ENCODE measurements at places on chromosomes 2 and 18.
A peak's percentile ranks its signal among the peaks of the same experiment; 100 is the strongest.

- DNase-seq: no peak
Observed at GRCh38 chr2:197007716-197008628, 81.5 kb upstream of the PGAP1 start.

- no peak for DNase-seq
Observed at GRCh38 chr18:73249030-73249429, 381.2 kb upstream of the NETO1 start.

DNA sequence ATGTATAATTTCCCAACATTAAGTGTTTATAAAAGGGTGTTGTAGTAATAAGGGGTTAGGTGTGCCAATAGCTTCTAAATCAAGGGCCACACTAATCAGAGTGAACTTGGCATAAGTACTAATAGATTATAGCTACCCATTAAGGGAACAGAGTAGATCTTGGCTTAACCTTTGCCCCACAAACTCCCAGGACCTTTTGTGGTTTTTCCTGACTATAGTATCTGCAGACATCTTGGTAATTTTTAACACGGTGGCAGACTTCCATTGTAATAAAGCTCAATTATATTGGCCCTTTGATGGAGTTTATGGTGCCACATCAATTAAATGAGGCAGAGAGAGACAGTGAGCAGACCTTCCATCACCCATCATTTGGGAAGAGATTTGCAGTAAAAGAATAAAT is 358.5 kb upstream of the HNRNPA3 start:
- DNase-seq: no peak

- DNase-seq: no peak
Observed at GRCh38 chr2:12990523-12990922, 273.8 kb downstream of the TRIB2 start.

GRCh38 chr2:100018341-100019193 is 123.8 kb downstream of the AFF3 start:
- no peak for DNase-seq

DNA sequence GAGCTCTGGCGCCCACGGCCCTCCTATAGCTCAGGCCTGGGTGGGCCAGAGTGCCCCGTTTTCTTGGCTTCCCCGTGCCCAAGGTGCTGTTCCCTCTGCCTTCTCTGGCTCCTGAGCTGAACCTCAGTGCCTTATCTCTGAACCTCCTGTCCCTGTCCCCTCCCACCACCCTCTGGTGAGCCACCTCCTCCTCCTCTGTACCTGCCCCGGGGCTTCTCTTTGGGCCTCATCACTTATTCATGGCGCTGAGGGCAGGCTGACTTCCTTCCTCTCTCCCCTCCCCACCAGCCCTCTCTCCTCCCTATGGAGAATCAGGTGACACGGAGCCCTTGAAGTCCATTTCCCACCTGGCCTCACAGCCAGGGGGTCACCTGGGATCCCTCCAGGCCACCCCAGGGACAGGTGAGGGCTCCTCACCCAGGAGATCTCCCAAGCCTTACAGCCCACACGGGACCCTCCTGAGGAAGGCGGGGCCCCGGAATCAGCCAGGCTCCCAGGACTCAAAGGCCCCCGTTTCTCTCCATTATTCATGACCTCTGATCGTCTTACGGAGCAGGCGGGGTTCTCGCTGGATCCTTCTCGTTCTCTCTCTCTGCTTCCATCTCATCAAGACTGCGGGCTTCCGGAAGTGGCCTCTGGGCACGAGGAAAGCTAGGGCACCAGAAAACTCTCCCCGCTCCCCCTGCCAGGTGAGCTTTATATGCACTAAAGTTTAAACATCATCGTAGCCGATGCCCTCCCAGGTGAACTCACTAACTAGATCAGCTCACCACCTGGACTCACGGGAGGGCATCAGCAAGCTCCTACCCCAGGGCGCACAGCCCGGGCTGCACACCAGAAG is at the start of gene LOXHD1:
Gene LOXHD1 (minus strand): TSS at position 106 of the 841 bp plus-strand sequence. CDS start 187 bp downstream, outside the sequence.
- no peak for DNase-seq

GRCh38 chr18:25883091-25883490 is 207.3 kb downstream of the SS18 start:
- no peak for DNase-seq

GRCh38 chr2:197378494-197379307 is 56.1 kb downstream of the SF3B1 start:
- DNase-seq: peak; percentile 81

DNA sequence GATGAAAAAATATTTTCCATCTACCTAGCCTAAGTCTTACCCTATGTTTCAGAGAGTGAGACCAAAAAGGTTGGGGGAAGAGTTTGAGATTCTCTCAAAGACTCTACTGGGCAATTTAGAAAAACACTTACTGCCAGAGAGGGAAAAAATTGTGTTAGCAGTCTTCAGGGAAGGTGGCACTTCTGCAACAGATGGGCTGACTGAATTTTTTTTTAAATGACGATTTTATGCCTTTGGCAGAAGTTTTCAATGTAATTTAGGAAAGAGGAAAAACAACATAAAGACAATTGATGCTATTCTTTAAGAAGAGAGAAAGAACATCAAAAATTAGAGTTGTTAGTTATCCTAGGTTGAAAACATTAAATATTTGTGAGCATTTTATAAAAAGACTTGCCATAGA is 1894.5 kb upstream of the PIK3C3 start:
- DNase-seq: no peak
